GOT3 (cell line): ENCODE measurements at places on chromosomes 2 and 18.

DNA sequence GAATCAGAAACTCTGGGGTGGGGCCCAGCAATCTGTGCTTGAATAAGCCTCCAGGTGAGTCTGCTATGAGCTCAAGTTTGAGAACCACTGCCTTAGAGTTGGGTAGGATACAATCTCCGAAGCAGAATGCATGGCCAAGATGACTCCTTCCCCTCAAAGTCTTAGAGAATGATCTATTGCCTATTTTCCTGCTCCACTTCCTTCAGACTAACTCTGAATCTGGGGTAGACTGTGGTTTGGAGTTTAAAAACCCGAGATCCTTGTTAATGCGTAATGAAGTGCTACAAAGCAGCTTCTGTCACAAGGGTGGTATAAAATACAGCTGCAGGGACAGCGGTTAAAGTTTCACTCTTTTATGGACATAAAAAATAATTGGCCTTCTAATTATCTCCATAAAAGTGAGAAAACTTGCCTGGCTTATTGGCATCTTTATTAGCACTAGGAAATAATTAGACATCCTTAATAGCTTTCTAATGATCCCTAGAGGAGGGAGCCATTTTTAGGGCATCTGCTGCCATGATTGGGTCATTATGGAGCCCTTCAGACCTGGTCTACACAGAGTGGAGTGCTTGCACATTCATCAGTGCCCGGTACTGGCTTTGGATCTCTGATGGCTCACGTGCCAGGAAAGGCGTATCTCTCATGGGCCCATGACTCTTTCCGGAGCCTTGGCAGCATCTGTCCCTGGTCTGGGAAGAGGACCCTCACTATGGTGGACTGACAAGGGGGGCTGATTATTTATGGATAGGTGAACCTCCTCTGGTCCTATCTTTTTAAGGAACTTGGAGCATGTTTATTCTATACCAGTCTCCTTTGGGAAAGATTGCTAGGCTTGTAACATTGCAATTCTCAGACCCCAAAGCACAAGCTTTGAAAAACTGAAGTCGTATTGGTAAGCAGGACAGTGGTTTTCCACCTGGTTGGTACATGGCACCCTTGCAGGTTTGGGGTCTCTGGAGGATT lies 28.2 kb downstream of the SIX2 start:
- DNase-seq = no peak

- no peak for DNase-seq
These were observed 86.3 kb upstream of the EFEMP1 start for GRCh38 chr2:56009758-56010458.

- no peak for DNase-seq
These were observed 277.7 kb upstream of the SALL3 start for GRCh38 chr18:78701771-78702396.

DNA sequence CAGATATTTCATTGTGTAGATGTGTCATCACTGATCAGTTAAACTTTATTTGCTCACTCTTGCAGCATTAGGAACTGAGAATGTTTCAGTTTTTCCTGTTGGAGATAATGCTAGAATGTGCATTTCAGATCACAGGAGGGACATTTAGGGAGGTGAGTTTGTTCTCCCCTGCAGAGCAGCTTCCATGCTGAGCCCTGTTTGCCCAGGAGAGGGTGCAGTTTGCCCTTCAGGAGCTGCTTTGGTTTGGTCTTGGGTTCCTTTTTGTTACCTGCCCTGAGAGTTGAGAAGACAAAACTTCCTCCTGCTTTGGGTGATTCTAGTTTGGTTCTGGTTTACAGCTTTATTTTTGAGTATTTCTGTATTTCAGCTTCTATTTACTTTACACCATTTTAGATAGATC lies 49.9 kb downstream of the DGKD start:
- DNase-seq = no peak

GRCh38 chr2:137302957-137303356 lies 537.6 kb downstream of the THSD7B start:
- DNase-seq = no peak

GRCh38 chr2:20195431-20196033 lies 29.4 kb downstream of the SDC1 start:
- no peak for DNase-seq

DNA sequence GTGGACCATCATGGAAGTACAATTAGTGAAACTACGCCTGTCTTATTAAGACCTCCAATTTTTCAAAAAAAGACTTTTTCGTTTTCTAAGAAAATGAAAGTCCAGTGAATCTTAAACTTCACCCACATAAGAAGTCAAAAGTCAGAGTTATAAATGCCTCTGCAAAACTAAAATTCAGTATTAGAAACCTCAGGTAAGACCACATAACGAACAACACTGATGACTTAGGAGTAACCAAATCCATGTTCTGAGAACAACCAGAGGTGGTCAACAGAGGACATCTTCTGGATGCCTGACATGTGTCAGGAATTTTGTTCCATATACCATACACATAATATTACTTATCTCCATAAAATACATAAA lies 62.4 kb downstream of the RPL31 start:
- no peak for DNase-seq

DNA sequence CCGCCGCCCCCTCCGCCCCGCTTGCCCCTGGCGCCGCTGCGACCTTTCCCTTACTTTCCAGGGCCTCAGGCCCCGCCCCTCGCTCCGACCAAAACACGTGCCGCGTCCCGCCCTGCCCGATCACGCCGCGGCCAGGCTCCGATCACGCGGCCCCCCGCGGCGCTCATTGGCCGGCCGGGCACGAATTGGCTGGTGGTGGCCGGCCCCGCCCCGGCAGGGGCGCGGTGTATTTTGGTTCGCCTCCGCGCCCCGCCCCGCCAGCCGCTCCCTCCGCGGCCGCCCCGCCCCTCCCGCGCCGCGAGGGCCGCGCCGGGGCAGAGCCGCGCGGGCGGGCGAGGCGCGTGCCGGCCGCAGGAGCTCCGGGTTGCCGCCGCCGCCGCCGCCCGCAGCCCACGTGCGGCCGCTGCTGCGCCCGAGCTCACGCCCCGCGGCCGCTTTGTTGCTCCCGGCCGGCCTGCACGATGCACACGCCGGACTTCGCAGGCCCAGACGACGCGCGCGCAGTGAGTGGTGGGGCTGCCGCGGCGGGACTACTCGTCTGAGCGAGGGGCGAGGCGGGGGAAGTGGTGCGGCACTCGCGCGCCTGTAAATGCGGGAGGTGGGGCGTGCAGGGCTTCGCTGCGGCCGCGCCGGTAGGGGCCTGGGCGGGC lies at the start of gene KLF11:
Gene KLF11 (plus strand): TSS at position 295 of the 650 bp plus-strand sequence. CDS start 167 bp downstream, at position 462.
- peak; percentile 33 for DNase-seq

DNA sequence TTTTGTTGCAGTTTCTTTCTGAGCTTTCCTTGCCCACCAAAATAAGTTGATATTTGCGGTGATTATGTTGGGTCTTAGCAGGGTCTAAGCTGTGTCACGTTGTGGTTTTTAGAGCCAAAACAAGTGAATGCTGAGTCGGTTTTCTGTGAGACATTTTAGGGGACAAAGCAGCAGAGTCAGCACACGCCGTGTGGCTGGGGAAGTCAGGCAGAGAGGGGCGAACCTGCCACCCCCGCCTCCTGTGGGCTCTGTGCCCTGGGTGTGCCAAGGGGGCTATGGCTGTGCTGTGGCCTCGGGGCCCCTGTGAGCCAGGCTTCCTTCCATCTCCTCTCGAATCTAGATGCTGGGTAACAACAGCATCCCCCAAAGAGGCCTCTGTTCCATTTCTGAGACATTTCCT lies 30.8 kb upstream of the TMEM87B start:
- DNase-seq = no peak

DNA sequence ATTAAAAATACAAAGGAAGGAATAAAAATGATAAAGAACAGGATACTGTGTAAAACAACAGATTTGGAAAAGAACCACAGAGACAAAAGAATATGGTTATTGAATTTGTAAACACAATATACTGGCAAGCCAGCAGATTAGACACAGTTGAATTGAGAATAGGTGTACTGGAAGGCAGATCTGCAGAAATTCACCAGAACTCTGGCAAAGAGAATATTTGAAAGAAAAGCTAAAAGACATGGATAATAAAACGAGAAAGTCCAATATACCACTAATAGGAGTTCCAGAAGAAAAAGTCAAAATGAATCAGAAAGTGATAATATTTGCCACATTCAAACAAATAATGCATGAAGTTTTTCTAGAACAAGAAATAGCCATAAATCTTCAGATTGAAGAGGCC lies 11.9 kb upstream of the NEURL3 start:
- DNase-seq = no peak

- DNase-seq = no peak
These were observed 128.4 kb downstream of the LPIN1 start for GRCh38 chr2:11874861-11875260.

GRCh38 chr18:59810735-59811520 lies 88.9 kb upstream of the PMAIP1 start:
- no peak for DNase-seq

DNA sequence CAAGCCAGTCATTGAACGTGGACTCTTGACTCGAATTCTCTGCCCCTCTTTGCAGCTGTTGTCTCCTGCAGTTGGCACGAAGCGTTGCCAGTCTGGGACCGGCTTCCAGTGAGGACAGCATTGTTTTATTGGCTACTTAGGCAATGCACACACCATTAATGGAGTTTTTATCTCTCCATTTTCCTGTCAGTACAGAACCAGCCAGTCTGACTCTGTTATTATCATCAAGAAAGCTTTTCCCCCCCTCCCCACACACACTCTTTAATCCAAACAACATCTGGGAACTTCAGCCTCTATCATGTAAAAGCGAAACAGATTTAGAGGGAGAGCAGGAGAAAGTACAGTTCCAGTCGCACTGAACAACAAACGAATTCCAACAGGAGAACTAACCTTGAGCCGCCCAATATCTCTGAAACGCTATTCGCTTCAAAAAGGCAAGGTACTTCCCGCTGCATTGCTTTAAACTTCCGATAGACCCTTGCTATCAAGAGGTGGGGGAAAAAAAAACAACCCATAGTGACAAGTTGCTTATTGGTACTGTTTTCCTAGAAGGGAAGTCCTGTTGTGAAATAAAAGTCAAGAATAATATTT lies 38.2 kb downstream of the ACVR1 start:
- no peak for DNase-seq

DNA sequence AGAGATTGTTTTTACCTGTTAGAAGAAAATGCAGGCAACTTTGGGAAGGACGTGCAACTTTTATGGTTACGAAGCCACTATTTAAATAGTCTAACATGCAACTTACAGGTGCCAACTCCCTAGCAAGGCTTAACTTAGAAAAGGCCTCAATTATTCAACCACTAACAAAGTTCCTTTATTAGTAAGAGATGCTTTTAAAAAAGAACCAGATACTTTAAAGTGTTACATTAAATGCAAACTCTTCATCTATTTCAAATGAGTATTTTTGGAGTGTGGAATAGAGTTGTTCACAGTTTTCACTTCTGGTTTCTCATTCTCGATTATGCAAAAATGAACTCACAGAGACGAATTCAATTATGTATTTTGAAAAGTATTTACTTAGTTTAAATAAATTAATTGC lies 51.7 kb downstream of the PELI1 start:
- DNase-seq = no peak

DNA sequence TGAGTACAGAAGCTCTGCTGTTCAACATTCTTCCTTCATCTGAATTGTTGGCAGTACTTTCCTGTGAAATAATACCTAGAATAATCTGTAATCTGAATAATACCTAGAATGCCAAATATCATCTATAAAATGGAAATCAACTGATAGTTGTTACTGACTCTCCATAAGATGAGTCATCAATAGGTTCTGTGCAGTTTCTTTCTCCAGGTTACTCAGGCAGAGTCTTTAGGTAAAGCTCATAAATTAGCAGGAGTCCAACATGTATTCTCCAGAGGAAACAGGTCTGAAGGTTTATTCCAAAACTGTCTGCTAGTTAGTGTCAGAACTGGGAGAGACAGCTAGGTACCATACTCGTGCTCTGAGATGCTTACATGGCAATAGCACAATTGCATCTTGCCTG lies 282.0 kb upstream of the MAP2 start:
- no peak for DNase-seq

DNA sequence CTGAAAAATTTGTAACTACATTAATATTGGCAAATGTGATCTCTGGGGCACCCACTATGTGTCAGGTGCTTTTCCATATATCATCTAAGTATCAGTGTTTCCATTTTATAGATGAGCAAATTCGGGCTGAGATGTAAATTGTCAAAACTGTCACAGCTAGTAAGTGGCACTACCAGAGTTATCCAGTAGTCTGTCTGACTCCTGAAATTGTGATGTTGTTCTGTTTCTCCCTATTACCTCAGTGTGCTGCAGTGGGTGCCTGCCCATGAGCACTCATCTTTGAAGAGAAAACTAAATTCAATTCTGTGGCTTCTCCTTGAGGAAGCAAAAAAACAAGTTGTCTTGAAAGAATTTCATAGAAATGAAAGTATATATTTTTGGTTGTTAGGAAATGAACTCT lies 467.4 kb upstream of the FANCL start:
- no peak for DNase-seq

DNA sequence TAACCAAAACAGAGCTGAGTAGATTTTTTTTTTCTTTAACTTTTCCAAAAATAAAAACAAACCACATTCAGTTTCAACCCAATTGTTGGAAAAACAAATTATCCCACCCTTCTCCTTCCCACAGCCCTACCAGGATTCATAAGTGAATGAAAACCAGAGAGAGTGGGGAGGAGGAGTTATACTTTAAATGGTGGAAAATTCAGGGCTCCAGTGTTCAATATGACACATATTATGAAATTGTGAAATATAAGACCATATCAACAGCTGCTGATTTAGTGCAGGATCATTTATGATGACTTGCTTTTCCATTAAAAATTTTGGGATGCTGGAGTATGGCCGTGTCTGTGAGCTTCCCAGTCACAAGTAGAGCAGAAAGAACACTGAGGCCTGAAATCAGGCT lies 26.7 kb downstream of the COLEC12 start:
- DNase-seq = no peak

- no peak for DNase-seq
These were observed 594 bp downstream of the RAD51AP2 start for GRCh38 chr2:17517481-17518211.

- DNase-seq = no peak
These were observed 19.9 kb upstream of the CNOT11 start for GRCh38 chr2:101232770-101233169.

GRCh38 chr18:35616664-35617423 lies 35.3 kb downstream of the GALNT1 start:
- DNase-seq = no peak

DNA sequence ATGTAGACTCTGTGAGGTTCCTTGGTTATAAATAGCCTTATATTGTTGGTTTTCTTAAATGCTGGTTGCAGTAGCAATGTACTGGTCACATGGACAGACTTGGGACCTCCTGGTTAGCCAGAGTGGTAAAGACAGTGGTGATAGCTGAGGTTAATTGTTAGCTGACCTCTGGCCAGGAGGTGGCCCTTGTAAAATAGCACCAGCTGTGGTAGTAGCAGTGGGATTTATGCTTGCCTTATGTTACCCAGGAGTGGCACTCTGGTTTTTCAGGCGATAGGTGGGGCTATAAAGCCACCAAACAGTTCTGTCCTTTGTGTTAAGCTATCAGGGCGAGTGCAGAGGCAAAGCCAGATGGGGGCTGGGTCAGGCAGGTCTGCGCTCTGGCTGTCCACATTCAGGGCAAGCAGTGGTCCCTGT lies 94.8 kb upstream of the SRD5A2 start:
- DNase-seq = no peak

- DNase-seq = no peak
These were observed 34.2 kb downstream of the GKN2 start for GRCh38 chr2:68918497-68918896.

- no peak for DNase-seq
These were observed 104.2 kb upstream of the MYCN start for GRCh38 chr2:15835991-15836688.

- no peak for DNase-seq
These were observed 27.3 kb downstream of the TIMM21 start for GRCh38 chr18:74175658-74176057.
